Stimulated activated CD8-positive, alpha-beta memory T cell treated with anti-CD3 and anti-CD28 coated beads, Interleukin-15, amount 100 ng/mL, for 1 hour (primary cell): ENCODE measurements at places on chromosomes 13 and 19.
A peak's percentile ranks its signal among the peaks of the same experiment; 100 is the strongest.

GRCh38 chr13:48334534-48335127 is 31.1 kb downstream of the RB1 start:
- no peak for DNase-seq

DNA sequence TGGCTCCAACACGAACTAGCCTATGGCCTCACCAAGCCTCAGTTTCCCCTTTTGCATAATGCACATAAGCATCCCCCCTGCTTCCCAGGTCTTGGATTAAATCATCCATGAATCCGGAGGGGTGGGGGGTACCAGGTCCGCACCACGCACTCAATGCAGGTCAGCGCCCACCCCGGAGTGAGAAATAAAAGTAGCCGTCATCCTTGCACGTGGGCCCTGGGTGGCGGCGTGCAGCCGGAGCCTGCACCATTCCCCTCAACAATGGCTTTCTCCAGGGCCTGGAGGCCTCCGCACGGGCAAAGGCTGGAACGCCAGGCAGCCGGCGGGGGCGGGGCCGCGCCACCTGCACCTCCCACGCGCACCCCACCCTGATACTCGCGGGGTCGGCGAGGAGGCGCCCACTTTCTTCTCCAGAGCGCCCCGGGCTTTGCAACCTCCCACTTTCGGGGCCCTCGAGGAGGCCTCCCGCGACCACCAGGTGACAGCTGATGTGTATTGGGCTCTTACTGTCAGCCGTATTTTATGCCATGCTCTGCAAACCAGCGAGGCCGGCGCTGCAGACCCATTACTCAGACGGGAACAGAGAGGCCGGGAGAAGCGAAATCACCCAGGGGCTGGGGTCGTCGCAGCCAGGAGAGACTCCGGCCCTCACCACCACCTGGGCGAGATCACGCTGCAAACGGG is 767 bp upstream of the GADD45B start:
- DNase-seq = peak; percentile 30

- no peak for DNase-seq
Measured at GRCh38 chr13:110338441-110339101, 31.5 kb downstream of the COL4A2 start.

DNA sequence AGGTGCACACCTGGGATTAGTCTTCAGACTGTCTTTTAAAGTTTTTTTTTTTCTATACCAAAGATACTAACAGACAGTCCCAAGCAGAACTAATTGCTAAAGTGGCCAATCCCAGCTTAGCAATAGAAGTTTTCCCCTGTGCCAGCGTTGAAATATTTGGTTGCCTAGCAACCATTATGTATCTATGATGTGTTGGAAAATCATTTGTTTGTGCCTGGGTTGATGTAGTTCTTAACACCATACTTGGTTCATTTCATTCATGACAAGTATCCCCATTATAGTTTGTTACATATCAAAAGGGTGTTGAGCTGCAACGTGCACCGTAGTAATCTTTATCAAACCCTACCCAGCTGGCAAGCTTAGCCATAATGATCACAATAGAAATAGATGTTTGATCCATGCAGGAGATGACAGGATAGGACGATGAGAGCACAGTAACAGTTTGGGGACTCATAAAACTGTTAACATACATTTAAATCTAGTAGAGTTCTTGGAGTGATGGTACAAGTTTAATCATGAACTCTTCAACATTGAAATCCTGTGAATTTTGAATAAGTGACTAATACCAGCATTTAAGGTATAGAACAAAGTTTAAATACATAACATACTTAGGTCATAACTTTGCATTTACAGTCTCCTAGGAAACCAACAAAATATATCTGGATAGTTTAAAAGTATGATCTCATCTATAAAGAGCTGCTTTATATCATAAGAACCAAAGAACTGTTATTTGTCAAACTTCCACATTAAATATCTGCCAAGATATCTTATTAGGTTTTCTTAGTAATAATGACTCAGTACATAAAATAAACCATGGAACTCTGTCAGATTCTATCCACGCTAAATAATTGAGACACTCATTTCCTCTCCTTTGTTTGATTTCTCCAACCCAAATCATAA is 73.4 kb downstream of the MBNL2 start:
- no peak for DNase-seq

GRCh38 chr13:83796364-83796763 is 85.9 kb downstream of the SLITRK1 start:
- DNase-seq = no peak

GRCh38 chr19:6241680-6242377 is 37.9 kb downstream of the MLLT1 start:
- no peak for DNase-seq

- DNase-seq = no peak
Measured at GRCh38 chr13:64675255-64675892, 2554.8 kb downstream of the PCDH9 start.

GRCh38 chr19:28577233-28577632 is 635.7 kb downstream of the UQCRFS1 start:
- no peak for DNase-seq

GRCh38 chr19:36041831-36042230 is 9.2 kb upstream of the CLIP3 start:
- DNase-seq = no peak

DNA sequence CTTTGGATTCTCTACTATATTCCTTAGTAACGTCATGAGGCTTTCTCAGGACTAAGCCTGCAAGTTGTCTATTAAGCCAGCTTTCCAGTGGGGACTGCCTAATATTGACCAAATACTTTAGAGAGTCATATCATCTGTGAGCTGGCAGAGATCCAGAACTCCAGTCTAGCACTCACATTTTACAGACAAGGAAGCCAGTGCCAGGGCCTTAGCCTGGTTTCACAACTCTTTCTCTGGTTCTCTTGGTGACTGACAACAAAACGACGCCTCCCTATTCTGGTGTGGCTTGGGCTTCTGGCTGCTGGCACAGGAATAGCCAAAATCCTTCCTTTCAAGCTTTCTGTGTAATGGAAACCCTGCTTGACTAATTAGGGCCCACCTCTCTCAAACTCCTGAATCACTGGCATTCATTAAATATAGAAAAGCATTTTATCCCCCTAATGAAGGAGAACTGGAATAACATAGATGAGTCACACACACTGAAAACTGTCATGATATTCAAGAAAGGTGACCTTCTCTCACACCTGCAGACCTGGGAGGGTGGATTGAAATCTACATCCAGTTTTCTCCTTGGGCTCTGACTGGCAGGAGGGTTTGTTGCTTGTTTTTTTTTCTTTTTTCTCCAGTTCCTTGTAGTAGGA is 75.2 kb upstream of the UBL3 start:
- no peak for DNase-seq

GRCh38 chr13:23776698-23777574 is 112.3 kb downstream of the MIPEP start:
- no peak for DNase-seq

DNA sequence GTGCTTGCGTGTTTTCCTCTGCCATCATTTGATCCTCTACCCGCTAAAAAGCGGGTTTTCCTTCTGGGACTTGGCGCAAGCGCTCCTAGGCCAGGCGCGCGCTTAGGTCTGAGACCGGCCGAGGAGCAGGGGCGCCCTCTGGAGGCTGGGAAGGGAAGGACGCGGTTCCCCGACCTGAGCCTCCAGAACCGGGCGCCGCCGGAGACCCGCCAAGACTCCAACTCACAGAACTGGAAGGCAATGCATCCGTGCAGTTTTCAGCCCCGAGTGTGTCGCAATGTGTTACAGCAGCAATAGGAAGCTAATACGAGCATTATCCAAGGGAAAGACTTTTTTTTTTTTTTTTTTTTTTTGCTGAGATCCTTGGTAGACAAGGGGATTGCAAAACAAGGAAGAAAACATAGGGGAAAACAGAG is 190.9 kb downstream of the COL4A1 start:
- DNase-seq = no peak

DNA sequence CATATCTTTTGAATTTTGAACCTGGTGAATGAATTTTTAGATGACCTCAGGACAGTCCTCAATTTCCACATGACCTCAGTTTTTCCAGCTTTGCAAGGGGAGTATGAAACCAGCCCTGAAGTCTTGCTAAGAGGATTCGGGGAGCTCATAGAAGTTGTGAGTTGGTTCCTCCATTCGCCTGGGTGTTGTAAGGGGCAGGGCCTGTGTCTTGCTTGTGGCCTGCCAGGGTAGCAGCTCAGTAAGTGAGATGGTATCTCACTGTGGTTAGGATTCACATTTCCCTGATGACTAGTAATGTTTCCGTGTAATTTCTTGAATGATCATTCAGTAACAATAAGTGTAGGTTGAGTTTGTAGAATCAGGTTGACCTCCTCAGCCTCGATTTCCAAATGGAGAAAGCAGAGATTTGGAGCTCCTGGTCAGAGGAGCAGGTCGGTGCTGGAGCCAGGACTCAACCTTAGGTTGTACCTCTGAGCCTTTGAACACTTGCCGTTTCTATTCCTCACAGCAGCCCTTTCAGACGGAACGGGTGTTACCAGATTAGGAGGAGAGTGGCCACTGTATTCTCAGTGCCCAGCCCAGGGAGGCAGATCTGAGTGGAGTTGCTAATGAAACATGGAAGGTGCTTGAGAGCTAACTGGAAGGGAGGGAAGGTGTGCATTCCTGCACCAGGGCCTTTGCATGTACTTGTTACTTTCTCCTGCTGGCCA is 14.6 kb downstream of the NACC1 start:
- DNase-seq = no peak

GRCh38 chr19:13260883-13261653 is 110.9 kb downstream of the IER2 start:
- no peak for DNase-seq

DNA sequence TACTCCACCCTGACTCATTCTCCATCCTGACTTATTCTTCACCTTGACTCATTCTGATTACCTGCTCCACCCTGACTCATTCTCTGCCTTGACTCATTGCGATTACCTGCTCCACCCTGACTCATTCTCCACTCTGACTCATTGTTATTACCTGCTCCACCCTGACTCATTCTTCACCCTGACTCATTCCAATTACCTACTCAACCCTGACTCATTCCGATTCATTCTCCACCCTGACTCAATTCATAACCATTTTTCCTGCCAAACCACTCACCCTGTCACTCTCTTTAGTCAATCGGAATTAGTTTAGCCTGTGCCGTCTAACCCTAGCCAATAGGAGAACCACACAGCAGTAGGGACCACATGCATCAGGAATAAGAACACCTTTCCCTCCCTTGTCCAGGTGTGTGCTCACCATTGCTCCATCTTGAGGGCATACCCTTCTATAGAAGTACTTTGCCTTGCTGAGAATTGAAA is 1227.4 kb upstream of the PCDH20 start:
- DNase-seq = no peak

DNA sequence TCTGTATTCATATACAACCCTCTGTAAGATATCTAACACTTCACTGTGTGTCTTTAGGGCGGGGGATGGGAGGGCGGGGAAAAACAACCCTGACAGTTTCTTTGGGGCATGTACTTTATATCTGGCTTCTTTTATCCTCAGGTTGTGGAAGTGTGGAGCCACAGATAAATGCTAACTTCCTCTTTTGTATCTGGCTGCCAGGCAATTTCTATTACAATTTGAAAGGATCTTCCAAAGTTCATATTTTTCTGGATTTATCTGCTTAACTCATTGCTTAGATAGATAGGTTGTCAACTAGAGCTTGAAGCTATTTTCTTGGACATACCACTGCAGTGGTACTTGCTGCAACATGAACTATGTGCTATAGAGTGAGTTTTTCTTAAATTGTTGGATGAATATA is 393.0 kb downstream of the LMO7 start:
- DNase-seq = no peak

DNA sequence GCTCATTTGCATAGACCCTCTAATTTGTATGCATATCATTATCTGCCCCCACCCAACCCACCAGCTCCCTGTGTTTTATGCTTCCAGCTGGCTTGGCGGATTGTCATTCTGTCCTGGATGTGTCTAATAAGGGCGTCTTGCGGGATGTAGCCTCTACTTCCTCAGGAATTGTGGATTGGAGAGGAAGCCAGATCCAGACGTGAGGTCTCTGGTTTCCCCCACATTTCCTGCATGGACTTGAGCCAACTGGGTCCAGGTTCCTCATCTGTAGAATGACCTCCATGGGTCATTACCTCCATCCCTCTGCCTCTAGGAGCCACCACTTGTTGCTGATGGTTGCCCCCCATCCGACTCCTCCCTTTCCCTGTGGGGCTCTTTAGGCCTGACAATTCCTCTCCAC is 7.3 kb downstream of the TNFSF14 start:
- no peak for DNase-seq

DNA sequence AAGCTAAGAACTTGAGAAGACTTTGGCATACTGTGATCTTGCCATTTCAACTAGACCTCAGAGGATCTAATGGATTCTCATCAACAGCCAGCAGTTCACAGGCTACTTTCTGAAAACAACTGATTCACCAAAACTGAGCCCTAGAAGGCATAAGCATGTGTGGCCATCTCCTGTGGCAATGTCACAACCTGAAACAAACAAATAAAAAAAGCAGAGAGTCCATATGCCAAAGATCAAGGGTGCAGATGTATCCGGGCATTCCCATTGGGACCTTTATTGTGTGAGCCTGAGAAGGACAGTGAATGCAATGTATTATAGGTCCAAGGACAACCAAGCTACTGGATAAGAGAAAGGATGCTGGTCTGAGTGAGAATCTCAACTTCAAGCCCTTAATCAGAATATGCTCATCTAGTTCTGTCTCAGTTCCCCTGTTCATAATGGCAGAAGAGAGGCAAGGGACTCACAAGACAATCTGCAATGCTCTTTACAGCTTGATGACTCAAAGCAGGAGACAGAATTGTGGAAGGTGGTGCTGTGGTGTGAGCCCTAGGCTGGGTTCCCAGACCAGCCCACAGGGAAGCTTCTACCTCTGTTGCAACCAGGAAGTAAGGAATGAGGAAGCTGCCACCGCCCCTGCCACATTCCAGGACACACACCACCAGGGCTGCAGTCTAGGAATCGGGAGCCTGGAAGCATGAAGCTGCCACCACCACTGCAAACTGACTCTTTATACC is 133.7 kb downstream of the RAP2A start:
- DNase-seq = no peak

DNA sequence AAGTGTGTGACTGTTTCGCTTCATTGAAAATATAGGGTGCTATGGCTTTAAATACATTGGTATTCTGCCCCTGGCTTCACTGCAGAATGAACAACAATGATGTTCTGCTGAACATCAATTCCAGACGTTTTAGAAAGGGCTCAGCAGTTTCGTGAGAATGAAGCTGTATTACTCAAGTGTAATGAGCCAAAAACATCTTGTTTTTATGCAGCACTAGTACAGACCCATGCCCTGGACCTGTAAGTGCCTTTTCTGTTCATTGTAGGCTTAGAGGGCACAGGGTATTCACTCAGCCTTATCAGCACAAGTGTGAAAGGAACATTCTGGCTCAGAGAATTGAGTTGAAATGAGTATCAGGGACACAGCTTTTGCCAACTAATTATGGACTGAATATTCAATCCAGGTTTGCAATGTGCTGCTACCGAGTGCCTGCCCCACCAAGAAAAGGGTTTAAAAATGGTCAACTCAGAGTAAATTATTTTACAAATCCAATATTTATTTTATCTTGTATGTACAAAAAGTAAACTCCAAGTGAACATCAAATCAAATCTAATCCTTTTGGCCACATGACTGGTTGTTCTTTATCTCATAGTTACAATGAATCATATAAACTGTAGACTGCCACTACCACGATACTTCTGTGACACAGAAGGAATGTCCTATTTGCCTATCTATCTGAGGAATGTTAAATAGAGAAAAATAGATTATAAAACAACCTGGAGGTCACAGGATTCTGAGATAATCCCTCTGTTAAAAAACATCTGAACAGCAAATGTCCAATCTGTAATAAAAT is 362.8 kb downstream of the NALCN start:
- no peak for DNase-seq

GRCh38 chr19:21568816-21569493 is 63.6 kb downstream of the ZNF429 start:
- peak; percentile 77 for DNase-seq

GRCh38 chr19:41940731-41941409 is 12.6 kb upstream of the ERFL start:
- no peak for DNase-seq

- peak; percentile 94 for DNase-seq
Measured at GRCh38 chr19:39397360-39398296, 6.5 kb downstream of the MED29 start.
